ENCODE measurements at places on chromosomes 13 and 19. TPM values are rescaled to one million over a fixed set of nuclear protein-coding genes. Genes with fewer than 3 reads are reported as not detected.

DNA sequence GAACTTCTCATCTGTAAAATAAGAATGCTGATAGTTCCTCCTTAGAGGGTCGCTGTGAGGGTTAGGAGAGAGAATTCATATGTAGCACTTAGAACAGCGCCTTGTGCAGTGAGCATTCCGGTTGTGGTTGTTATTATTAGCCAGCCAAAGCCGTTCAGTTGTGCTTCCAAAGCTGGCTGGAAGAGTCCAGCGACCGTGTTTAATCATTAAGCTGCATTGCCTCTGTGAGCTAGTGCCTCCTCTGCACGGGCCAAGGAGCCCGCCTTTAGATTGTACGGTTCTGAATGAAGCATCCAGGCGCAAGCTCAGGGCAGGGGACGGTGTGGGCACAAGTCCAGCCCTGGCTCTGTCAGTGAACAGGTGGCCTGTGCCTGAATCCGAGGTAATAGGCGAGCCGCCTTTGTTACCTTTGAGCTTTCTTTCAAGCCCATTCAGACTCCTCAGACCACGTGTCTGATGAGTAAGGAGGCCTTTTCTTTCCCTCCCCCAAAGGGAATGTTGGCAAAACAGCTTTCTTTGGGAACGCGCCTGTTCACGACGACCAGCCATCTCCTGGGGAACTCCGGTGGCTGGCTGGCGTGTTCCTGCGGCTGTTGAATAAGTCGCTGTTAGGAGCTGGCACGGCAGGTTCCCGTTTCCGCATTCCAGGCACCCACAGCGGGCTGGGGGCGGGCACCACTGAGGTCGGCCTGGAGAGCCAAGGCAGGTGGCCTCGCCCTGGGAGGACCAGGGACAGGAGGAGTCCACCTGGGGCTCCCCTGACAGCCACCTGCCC lies 25.1 kb downstream of the SIPA1L3 start:
- DNase-seq = peak; percentile 74

GRCh38 chr13:75628801-75629200 lies 7.3 kb upstream of the LMO7 start:
- no peak for DNase-seq

DNA sequence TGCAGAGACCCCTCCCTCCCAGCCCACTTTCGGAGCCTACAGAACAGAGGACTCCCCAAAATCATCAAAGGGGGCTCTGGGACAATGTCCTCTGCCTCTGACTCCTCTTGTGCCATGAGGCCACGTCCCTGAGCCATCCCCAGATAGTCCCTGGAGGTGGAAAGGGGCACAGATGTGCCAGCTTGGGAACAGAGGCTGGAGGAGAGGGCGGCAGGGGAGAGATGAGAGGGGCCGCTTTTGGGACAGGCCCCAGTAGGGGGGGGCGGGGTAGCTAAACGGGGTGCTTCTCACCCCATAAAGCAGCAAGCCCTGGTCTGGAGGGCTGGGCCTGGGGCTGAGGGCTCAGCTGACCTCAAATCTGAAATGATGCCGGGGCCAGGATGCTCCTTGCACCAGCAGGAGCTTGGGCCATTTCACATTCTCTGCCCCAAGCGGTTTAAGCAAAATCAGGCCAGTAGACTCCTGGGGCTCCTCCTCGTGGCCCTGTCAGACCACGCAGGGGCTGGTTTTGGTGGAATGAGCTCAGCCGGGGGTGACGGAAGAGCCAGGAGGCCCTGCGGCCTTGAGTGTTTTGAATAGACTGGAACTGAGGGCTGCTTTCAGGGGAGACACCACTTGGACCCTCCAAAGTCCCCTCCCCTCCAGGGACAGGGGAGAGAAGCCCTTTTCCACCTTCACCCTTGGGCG lies 27.1 kb downstream of the ONECUT3 start:
- peak; percentile 39 for DNase-seq

- no peak for DNase-seq
Measured at GRCh38 chr13:111383591-111384440, 63.4 kb downstream of the TEX29 start.

DNA sequence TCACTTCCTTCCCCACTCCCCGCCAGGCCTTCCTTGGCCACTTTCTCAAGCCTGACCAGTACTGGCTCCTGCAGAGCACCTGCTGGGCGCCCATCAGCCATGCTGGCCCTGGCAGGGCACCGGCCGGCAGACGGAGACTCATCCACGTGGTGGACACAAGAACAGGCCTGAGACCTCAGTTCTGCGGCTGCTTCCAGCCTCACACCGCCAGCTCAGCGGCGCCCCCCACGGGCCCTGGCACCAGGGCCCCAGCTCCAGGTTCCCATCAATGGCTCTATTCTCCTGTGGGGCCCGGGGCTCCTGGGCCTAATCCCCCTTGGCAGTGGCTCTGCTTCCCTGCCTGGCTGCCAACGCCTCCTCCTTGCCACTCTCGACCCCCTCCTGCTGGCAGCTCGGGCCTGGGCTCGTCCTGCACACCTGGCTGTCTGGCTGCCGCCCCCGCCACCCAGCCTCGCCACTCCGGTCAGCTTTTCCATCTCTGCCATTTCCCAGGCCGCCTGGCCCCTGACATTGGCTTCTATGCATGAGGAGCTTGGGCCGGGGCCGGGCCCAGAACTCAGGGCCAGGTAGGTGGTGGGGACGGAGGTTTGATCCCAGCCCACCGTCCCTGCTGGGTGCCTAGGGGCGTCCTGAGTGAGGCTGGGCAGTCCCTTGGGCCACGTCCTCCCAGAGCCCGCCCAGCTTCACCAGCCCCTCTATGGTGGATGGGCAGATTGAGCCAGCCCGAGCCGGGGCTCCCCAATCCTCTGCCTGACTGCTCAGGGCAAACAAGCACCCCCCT lies 6.2 kb downstream of the NDUFA11 start:
- DNase-seq = no peak

DNA sequence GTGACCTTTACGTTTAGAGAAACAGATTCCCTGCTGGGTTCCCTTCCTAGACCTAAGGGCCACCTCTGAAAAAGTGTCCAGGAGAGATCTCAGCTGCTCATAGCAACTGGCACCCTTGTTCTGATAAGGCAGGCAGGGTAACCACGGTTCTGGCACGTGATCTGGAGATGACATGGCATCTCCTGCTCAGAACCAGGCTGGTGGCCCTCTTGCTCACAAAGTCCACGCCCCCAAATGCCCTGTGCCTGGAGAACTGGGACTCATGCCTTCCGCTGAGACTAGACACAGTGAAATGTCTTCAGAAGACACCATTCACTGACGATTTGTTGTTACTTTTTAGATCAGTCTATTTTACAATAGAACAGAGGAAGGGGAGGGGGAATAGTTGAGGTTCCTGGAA lies 174.1 kb downstream of the ZNF536 start:
- DNase-seq = no peak

GRCh38 chr13:27226991-27227390 lies 24.4 kb upstream of the RPL21 start:
- DNase-seq = no peak

DNA sequence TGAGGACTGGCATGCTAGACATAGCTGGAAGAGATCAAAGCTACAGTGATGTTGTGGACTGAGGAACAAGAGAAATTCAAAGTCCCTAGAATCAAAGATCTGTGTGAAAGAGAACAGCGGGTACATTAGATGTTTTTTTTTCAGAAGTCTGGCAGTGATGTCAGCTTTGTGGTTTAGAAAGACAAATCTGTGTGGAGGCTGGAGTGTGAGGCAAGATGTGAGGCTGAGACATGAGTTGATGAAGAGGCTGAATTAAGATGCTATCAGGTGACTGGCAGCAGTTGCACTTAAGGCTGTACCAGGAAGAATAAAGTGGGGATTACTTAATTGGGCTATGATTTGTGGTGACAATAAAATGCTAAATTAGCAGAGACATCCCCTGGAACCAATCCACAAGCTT lies 46.5 kb downstream of the DNAJC3 start:
- DNase-seq = no peak

GRCh38 chr19:21765151-21765550 lies 2.2 kb downstream of the ZNF100 start:
- no peak for DNase-seq

DNA sequence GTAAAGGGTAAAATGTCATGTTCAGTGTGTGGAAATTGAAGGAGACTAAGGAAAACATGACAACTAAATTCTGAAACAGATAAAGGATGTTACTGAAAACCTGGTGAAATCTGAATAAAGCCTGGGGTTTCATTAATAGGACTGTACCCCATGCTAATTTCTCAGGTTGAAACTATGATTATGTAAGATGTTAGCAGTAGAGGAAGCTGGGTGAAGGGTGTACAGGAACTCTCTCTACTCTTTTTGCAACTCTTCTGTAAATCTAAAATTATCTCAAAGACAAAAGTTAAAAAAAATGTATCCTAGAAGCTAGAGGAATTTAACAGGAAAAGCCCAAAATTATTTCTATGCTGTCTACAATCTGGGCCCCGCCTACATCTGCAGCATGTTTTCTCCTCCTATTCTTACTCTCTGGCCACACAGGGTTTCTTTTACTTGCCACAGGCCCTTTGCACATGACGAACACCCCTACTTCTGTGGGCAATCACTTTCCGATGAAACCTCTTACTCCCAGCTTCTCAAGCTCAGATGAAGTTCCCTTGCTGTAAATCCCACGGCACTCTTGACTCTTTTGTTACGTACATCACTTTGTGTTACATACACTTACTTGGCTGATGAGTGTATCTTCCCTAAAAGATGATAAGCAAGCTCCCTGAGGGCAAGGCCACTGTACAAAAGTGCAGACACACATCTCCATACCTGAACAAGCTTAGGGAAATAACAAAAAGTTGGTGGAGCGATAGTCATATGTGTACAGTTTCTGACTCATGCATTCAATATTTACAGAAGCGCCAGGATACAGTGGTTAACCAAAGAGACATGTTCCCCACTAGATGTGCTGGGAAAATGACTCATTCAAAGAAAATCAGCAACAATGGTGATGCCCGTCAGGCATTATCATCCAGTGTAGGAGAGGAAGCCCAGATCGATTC lies 32.6 kb downstream of the RUBCNL start:
- DNase-seq = peak; percentile 92

DNA sequence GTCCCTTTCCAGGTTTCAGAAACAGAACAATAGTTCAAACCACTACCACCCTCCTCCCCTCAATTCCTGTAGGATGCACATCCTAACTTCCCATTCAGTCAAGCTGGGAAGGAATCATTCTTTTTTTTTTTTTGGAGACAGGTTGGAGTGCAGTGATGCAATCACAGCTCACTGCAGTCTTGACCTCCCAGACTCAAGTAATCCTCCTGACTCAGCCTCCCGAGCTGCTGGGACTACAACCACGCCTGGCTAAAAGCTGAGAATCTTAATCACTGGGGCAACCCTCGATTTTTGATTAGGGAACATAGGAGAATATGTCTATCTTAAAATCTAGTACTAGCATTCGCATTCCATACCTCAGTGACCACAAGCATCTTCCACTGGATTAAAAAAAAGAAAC lies 146.2 kb downstream of the ABCC4 start:
- DNase-seq = no peak

DNA sequence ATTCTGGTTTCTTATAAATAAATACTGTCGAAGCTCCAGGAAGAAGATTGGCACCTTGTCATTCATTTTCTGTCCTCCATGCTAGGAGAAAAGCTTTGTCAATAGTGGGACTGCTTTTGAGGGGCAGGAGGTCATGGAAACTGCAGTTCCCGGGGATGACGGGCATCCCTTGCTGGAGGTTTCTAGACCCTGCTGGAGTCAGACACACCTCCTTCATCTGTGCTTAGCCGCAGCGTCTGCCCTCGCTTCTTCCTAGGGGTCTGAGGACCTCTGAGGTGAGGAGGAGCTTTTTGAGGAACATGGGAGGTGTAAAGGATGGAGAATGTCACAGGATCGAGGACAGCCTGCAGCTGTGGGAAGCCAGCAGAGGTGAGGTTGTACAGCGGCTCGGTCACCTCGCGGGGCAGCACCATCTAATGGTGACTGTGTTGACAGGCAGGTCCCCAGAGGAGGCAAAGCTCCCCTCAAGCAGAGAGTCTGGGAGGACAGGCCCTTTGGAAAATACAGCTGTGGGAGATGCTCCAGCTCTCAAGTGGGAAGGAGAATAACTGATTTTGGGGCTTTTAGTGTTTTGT lies 172.7 kb upstream of the RNF113B start:
- DNase-seq = no peak

DNA sequence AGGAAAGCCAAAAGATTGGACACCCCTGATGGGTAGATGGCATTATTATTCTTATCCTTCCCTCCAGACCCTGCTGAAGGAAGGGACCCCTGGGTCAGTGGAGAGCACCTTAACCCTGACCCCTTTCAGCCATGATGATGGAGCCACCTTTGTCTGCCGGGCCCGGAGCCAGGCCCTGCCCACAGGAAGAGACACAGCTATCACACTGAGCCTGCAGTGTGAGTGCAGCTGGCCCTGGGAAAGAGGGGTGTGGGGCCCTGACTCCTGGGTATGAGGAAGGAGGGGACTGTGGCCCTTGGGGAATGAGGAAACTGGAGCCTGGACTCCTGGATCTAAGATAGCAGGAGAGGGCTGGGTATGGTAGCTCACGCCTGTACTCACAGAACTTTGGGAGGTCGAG lies 2.7 kb downstream of the KIRREL2 start:
- DNase-seq = no peak

DNA sequence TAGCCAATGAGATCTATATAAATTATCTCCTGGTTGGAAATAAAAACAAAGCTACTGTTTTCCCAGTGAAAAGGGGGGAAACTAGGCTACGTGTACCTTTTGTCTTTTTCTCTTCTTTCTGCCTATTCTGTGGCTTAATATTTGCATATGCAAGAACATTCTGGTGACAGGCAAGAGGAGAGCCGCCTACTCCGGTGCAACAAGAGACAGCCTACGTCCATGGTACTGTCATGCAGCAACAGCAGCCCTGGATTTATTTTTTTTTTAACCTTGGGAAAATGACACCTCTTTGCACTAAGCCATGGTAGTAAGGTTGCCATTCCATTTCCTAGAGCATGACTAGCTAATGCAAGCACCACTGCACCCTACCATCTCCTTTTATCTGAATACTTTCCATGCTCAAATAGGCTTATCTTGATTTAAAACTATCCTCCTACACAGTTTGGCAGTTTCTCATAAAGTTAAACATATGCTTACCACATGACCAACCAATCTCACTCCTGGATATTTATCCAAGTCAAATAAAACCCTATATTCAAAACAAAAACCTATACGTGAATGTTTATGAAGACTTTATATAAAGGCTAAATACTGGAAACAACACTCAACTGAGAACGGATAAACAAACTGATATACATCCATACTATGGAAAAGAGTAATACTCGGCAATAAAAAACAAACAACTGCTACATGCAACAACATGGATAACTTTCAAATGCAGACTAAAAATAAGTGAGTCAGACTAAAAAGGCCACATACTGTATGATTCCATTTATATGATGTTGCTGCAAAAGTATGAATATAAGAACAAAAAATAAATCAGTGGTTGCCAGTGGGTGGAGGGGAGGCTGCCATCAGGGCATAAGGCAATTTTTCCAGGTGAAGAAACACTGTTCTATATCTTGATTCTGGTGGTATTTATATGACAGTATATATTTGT lies 17.3 kb downstream of the NUFIP1 start:
- no peak for DNase-seq

- no peak for DNase-seq
Measured at GRCh38 chr13:47399599-47399998, 502.7 kb upstream of the HTR2A start.

Gene ATP7B
- 2.1 TPM for total RNA-seq

Gene NCR1
- total RNA-seq = not detected

Gene NMRK2
- total RNA-seq = 31.9 TPM

Gene PRR22
- total RNA-seq = 0.53 TPM

Gene DMRTC2
- total RNA-seq = not detected

Gene ZNF486
- 0.86 TPM for total RNA-seq

Gene ZNF667
- total RNA-seq = 3.1 TPM

Gene ZNF808
- total RNA-seq = 16.8 TPM

Gene RAB3D
- total RNA-seq = 0.47 TPM

Gene NCCRP1
- total RNA-seq = not detected

Gene RPL18A
- total RNA-seq = 777 TPM

All from myocyte (in vitro differentiated cells).